ENCODE measurements at places on chromosomes 6 and 20. TPM values are rescaled to one million over a fixed set of nuclear protein-coding genes. Genes with fewer than 3 reads are reported as not detected.

GRCh38 chr6:160139420-160139851, 17.8 kb downstream of the SLC22A1 start:
- no peak for DNase-seq

DNA sequence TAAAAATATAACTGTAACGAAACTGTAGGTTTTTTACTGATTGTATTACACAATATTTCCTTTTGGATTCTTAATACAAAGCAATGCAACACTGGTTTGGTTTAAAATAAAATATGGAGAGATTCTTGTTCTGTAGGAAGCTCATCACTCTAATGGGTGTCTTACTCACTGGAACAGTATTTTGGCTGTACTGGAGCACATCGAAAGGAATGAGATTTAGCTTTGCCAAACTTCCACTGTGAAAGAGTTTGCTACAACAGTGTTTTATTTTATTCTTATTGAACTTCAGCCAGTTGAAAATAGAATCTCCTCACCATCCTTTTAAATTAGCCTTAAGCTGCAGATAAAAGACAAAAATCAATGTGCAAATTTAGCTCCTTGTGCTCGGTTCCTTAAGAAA, 230.7 kb upstream of the QKI start:
- no peak for DNase-seq

GRCh38 chr6:48449002-48449401, 338.0 kb upstream of the PTCHD4 start:
- DNase-seq, result no peak

DNA sequence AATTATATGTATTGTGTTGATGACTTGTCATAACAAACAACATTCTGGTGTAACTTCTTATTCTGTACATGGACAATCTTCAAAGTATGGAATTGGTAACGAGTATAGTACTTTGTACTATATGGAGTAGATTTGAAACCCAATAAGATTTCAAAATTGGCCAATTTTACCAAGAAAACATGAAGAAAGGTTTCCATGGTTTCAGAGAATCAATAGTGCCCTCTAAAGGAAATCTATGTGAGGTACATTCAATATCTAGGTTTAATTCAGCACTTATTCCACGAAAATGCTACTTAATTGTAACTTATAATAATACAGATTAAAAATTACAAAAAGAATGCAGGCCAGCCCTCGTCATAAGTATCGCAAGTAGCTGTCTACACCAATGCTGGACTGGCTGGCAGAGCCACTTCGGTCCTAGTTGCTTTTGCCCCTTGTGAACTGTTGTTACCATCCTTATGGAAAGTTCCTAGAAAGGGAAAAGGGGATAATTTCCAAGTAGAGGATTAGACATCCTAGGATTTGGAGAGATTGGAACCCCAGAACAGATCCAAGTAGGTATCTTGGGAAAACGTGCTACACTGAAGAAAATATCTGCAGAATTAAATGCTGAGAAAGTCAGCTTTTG, 70.9 kb downstream of the LCA5 start:
- no peak for DNase-seq

- DNase-seq, result no peak
These were observed 62.6 kb downstream of the FAM50B start for GRCh38 chr6:3911614-3912336.

- DNase-seq, result no peak
These were observed 47.3 kb downstream of the IYD start for GRCh38 chr6:150416128-150416527.

DNA sequence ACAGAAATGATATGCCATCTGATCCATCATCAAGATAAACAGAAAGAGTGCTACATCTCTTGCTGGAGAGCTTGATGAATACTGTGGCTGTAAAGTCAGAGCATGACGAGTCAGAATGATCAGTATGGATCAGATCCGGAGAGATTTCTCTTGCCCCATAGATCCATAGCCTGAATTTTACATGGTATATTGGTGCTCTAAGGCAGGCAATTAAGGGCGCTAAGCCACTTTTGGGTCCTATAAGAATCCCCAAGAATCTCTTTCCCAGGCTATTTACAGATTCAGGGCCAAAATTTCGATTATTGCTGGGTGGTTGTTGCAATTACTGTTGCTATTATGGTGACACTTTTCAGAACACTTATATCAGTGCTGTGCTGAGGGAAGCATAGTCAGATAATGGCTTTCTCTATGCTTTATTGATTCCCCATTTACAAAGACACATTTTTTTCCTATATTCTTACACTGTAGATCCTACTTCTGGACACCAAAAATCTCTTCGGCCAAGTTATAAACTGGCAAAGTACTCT, 94.4 kb downstream of the ADGRB3 start:
- no peak for DNase-seq

DNA sequence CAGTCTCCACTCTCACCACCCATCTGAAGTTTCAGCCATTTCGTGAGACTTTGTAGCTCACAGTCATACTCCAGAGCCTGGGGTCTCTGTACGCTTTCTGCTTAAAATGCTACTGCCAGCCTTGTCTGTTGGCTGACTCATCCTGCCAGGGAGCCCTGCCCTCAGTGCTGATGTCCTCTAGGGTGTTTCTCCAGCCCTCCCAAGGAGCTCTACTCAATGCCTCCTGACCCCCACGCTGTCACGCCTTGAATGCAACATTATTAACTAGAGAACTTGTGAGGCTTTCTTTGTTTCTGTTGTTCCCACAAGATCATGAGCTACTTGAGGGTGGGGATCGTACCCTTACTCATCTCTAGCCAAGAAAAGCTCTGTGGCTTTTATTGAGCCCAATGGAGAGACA, 20.1 kb downstream of the KIF16B start:
- no peak for DNase-seq

GRCh38 chr6:121688974-121689373, 253.5 kb downstream of the GJA1 start:
- no peak for DNase-seq

- no peak for DNase-seq
These were observed 39.6 kb downstream of the HLA-F start for GRCh38 chr6:29762781-29763214.

GRCh38 chr6:160431226-160431625, 83.0 kb downstream of the SLC22A3 start:
- DNase-seq, result no peak

DNA sequence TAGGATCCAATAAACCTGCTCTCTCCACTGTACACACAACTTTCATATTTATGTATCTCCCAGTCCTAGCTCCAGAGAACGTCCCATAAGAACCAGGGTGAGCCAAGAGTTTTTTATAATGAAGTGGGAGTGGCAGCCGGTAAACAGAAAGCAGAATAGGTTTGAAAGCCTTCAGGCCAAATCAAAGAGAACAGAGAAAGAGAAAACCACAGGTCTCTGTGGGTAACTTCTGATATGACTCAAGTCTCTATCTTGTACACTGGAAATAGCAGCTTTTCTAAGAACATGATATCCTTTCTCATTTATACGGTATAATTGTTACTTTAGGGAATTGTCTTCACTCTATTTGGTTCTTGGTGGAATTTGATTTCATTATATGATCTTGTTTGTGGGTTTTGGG, 273.6 kb downstream of the PACRG start:
- DNase-seq, result no peak

DNA sequence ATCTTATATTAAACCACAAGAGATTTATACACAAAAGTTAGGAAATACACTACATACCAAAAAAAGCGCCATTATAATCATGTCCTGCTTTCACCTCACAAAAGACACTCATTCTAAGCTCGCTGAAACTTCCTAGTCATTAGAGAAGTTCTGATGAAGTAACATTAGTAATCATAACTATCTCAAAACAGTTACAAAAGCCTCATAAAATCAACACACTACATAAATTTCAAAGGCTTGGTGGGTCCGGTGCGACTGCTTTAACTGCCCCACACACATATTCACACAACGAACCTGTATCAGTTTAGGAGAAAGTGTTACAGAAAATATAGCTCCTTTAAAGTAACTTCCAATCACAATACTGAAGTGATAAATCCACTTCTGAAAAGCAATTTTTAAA, 1.9 kb downstream of the PHIP start:
- DNase-seq, result no peak

DNA sequence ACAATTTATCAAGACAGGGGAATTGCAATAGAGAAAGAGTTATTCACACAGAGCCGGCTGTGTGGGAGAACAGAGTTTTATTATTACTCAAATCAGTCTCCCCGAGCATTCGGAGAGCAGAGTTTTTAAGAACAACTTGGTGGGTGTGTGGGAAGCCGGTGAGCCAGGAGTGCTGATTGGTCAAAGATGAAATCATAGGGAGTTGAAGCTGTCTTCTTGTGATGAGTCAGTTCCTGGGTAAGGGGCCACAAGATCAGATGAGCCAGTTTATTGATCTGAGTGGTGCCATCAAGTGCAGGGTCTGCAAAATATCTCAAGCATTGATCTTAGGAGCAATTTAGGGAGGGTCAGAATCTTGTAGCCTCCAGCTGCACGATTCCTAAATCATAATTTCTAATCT, 50.0 kb upstream of the ECI2 start:
- no peak for DNase-seq

GRCh38 chr6:111527367-111527766, 44.3 kb upstream of the REV3L start:
- DNase-seq, result no peak

GRCh38 chr20:63688228-63689045, 8.0 kb upstream of the TNFRSF6B start:
- DNase-seq, result no peak

GRCh38 chr6:134249239-134249758, 68.6 kb downstream of the SGK1 start:
- DNase-seq, result no peak

DNA sequence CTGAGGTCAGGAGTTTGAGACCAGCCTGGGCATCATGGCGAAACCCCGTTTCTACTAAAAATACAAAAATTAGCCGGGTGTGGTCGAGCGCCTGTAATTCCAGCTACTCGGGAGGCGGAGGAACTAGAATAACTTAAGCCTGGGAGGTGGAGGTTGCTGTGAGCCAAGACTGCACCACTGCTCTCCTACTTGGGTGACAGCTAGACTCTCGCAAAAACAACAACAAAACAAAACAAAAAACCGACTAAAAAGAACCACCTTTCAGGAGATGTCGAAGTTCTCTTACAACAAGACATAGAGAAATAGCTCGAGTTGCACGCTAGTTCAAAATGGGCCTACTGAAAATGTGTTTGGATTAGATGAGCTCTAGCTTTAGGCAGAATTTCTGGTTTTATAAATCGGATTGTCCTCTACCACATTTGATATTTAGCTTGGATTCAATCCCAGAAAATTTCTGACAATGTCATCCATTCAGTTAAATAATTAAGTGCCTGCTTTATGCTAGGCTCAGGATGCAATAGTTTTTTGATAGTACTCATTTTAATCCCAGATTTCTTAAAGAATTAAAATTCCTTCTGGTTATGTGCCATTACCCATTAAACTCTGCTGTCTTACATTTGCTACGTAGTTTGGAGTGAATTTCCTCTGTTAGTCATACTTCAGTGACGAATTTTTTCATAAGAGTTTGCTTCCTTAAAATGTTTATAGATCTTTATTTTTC, 137.5 kb upstream of the SHLD1 start:
- no peak for DNase-seq

DNA sequence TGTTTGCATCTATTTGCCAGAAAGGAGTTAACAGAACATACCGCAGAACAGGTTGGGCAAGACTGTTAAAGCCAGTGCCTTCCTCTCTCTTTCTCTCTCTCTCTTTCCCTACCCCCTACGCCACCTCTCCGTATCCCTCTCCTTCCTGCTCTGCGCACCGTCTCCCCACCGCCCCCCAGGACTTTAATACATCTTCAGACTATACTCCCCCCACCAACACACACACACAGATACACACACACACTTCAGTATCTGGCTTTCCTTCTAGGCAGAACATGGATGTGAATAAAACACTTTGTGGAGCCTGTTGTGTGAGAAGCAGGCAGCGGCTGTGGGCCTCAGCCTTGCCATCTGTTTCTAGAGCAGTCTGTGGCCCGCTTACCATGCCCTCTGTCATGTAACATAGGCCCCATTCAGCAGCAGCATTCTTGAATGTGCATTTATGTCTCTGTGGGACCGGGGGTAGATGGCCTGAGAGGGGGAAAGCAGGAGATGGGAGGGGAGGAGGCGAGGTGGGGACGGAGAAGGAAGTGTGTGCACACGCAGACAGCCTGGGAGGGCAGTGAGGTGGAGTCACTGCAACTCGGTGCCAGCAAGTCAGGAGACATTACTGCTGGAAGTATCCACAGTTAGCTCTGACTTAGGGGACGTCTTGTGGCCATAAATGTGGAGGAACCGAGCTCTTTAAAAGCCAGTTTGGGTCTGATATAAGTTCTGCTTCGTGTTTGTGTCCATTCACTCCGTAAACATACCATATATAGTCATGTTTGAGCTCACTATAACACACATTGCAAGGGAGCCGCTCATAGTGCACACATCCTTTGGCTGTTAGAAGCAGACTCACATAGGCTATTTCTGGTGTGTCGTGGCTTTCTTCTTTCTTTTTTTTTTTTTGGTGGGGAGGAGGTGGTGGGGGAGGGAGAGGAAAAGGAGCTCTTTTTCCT, 38.4 kb downstream of the RREB1 start:
- no peak for DNase-seq

CST4 gene
- total RNA-seq, result not detected

KHDC1L gene
- not detected for total RNA-seq

TRIM15 gene
- total RNA-seq, result not detected

PACRG gene
- total RNA-seq, result 2.0 TPM

NRSN1 gene
- total RNA-seq, result not detected

PTPRT gene
- not detected for total RNA-seq

ADIG gene
- total RNA-seq, result not detected

C2 gene
- 2.1 TPM for total RNA-seq

CARMIL1 gene
- total RNA-seq, result 3.5 TPM

LY6G6D gene
- not detected for total RNA-seq

CYP24A1 gene
- not detected for total RNA-seq

TGM3 gene
- total RNA-seq, result not detected

KCNQ5 gene
- total RNA-seq, result 3.3 TPM

SPATS1 gene
- not detected for total RNA-seq

BACH2 gene
- 69.9 TPM for total RNA-seq

ASIP gene
- total RNA-seq, result not detected

CST2 gene
- total RNA-seq, result not detected

All from T-helper 17 cell (primary cell).